Aorta (tissue), 5 donors: ENCODE measurements at places on chromosomes 11 and 22. TPM values are rescaled to one million over a fixed set of nuclear protein-coding genes. Genes with fewer than 3 reads are reported as not detected.

DNA sequence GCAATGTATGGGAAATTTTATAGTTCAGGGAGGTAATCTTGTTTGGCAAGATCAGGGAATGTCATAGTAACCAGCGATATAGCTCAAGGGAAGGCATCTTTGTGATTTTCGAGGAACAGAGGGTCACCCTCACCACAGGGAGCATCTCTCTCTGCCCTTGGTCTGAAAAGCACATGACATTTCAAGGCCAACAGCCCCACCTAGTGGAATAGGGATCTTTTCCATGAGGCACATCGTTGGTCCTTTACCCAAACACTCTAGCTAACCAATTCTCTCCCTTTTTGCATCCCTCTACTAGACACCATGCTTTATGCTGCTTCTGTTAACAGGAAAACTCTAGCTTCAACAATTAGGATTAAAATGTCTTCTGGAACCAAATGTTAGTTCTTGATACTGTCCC lies 179.0 kb downstream of the GRM5 start:
- no peak for DNase-seq

- DNase-seq = no peak
Observed at GRCh38 chr22:49415151-49415951, 412.3 kb downstream of the BRD1 start.

Gene PHOX2A
- not detected for polyA plus RNA-seq

Gene FGF3
- not detected for polyA plus RNA-seq

- DNase-seq = no peak
Observed at GRCh38 chr11:10762185-10762584, 11.1 kb downstream of the CTR9 start.

Gene TCN2
- 6.3 TPM for polyA plus RNA-seq

DNA sequence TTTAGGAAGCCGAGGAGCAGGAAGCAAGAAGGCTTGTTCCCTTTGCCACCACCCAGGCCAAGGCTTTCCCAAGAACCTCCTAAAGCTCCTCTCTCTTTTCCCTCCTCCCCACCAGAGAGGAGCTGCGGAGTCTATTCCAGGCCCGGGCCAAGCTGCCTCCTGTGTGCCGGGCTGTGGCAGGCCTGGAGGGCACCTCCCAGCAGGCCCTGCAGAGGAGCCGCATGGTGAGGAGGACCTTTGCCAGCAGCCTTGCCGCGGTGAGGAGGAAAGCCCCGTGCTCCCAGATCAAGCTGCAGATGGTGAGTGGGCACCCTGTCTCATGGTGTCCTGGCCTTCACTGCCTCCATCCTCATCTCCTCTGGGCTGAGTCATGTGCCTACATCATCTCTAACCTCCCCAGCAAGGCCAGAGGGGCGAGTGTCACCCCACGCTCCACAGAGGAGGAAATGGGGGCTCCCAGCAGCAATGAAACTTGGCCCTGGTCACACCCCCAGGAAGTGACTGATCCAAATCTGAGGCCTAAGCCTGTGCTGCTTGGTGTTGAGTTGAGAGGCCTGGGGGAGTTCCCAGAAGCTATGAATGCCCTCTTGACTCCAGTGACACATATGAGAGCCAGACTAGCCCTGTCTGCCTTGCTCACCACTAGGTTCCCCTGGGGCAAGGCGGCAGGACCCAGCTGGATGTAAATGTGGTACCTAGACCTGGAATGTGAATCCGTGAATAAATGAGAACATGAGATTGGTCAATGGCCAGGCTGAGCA lies 104.2 kb downstream of the MYO18B start:
- no peak for DNase-seq

DNA sequence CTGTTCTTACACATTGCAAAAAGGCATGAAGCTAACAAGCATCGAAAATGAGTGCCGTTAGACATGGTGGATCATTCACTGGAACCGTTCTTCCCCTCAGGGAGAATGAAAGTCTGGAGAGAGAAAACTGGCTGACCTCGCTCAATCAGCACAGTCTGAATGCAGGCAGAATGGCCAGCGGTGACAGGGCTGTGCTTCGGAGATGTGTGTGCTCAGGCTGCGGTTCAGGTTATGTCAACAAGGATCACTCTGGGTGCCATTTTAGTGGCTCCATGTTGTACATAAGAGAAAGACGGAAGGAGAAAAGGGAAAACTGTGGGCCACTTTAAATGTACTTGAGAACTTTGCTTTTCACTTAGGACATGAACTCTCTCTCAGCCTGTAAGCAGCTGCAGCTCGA lies 749.8 kb upstream of the ARHGAP42 start:
- DNase-seq = no peak

- DNase-seq = no peak
Observed at GRCh38 chr11:79348976-79349682, 91.7 kb downstream of the TENM4 start.

DNA sequence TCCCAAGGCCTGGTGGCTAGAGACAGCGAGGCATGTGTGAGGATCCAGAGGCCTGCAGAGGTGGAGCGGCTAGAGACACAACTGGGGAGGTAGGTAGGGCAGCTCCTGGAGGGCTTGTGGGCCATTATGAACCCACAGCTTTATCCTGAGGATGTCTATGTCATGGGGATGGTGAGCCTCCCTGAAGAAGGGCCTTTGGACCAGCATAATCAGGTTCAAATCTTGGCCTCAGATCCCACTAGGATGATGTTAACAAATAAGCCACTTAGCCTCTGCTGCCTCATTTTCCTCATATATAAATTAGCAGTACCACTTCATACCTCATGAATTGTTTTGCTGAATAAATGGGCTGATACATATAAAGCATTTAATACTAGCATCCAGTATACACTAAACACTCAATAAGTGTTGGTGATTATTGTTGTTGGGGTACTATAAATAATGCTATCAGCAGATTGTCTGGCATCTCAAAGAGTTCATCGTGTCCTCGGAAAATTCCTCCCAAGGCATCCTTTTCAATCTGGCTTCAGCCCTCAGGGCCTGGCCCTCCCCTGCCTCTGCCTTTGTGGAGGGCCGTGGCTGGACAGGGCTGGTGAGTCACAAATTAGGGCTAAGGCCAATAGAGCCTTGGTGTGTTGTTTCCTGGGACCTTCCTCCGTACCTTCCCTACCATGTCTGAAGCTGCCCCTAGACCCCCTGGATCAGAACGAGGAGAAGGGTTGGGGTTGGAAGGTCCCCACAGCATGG lies 30.9 kb upstream of the LRRC32 start:
- no peak for DNase-seq

GRCh38 chr22:46576556-46577367 lies 39.3 kb upstream of the CELSR1 start:
- DNase-seq = peak; percentile 82

GRCh38 chr11:116366980-116367645 lies 405.7 kb downstream of the BUD13 start:
- DNase-seq = no peak

DNA sequence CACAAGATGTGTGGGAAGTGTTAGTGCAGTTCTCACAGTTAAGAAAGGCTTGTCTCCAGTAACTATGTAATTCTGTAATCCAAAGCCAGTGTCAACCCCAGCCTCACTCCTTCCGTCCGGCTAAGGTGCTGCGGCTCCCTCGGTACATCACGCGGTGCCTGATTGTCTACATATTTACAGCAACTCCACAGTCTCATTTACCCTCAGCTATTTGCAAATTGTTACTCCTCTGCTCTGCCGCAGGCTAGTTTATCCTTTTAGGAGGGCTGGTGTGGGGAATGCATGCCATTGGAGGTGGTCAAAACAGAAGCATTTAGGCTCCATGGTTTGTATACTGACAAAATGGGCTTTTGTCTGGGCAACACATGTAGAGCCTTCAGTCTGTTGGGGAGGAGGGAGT lies 358.3 kb downstream of the METTL15 start:
- DNase-seq = no peak

Gene SOX6
- 4.1 TPM for polyA plus RNA-seq

DNA sequence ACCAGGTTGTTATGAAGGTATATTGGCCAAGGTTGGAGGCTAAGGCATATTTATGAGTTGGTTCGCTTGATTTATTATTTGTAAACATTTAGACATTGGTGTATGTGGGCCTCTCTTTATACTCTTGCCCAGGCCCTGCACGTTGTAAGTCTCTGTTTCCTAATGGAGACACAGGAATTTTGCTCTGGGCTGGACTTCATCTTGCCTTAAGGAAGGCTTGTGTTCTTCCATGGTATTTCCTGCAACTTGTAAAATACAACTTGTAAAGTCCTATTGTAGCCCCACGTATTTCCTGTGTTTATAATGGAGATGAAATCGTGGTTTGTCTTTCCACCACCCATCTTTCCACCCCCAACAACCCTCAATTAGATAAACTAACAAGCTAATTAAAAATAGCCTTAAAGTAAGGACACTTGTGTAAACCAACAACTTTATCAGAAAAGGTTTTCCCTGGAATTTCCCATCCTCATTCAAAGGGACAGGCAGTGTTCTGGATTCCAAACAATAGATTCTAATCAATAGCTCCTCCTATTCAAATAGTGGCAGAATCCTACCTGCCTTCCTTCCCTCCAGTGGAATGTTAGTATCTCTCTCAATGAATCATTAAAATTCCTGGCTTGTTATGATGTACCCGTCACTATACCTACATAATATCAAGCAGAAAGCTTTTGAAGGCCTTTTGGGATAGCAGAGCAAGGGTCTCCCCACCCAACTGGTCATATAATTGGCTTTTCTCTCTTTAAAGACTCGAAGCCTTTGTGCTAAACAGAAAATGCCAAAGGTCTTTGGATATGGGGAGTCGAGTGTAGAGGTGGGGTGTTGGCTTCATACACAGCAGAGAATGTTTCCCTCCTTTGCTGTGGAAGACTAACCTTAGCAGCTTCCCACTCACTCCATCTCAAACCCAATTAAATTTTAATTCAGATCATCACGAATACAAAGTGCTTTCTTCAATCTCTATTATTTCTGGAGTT lies 77.1 kb downstream of the UBASH3B start:
- DNase-seq = no peak

GRCh38 chr11:83035070-83035854 lies 36.4 kb downstream of the RAB30 start:
- no peak for DNase-seq

Gene CSKMT
- 8.8 TPM for polyA plus RNA-seq

Gene RPS6KA4
- 14.1 TPM for polyA plus RNA-seq

Gene C11orf65
- polyA plus RNA-seq = not detected

Gene ZNRD2
- 42.5 TPM for polyA plus RNA-seq
